Activated CD4-positive, alpha-beta T cell treated with anti-CD3 and anti-CD28 coated beads, Interleukin-2, amount 50 U/mL, for 1 hour (primary cell): ENCODE measurements at places on chromosomes 16 and 17.

GRCh38 chr16:78879011-78879410 is 721.5 kb downstream of the MAF start:
- no peak for DNase-seq

DNA sequence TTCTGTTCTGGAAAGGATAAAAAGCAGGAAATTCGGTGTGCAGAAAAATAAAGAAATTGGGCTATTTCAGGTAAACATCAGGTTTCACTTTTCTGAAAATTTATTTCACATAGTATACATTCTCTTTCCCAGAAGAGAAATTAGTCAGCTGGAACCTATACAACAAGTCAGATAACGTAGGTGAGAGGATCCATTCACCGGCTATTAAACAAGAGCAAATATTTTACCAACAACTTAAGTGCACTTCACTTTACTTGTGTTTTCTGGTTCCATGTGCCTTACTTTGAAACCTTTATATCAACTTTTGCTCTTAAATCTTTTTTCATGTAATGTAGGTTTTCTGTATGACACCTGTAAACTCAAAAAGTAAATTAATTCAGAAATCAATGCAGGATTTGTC is 839.7 kb downstream of the CDH11 start:
- DNase-seq = no peak

GRCh38 chr16:86577314-86577971 is 906 bp upstream of the FOXL1 start:
- no peak for DNase-seq

- DNase-seq = no peak
Observed at GRCh38 chr16:51049276-51049675, 101.8 kb downstream of the SALL1 start.

GRCh38 chr16:89122322-89122851 is 28.7 kb downstream of the ACSF3 start:
- peak; percentile 75 for DNase-seq

- DNase-seq = no peak
Observed at GRCh38 chr17:726271-726919, 6.0 kb upstream of the TLCD3A start.

DNA sequence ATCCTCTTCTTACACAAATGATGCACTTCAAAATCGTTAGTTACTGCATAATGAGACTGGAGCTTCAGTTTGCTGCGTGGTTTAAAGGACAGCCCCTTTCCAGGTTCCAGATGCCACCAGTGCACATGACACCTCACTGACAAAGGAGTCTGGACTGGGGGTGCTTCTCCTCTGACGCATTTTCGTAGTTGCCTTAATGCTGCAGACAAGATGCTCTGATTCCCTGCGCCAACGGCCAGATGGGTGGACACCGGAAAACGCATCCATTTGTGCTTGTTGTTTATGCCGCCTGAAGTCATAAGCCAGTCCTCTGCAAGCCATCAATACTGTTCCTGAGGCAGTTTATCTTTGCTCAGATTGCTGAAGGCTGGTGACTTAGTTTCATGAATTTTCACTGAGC is 16.0 kb downstream of the FBXO31 start:
- no peak for DNase-seq

DNA sequence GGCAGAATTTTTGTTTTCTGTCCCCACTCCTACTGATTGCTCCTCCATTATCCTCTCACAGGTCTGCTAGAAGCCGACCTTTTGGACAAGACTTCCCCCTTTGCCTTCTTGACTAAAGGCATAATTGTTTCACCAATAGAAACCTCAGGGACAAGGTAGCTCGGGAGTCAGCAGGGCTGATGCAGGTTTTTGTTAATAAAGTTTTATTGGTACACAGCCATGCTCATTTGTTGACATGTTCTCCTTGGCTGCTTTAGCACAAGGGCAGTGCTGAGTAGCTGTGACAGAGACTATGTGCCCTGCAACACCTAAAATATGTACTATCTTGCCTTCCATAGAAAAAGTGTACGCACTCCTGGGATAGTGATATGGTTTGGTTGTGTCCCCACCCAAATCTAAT is 271.6 kb downstream of the XYLT1 start:
- DNase-seq = no peak

GRCh38 chr17:45942284-45942683 is 47.9 kb downstream of the MAPT start:
- DNase-seq = no peak

DNA sequence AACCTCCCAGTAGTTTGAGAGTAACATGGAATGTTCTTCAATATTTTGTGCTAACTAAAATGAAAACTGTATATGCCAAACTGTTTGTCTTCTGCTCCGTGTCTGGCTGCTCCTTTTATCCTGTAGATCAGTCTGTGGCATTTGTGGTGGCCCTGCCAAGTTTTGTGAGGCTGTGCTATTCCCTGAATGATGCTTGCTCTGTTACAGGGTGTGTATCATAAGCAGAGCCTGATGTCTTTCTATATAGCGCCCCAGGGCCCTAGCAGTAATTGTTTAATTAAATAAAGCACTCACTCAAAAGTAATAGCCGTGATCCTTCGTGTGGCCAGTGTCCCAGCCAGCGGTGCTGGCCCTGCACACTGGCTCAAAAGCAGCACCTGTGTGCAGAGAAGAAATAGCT is 27.8 kb upstream of the NAT9 start:
- DNase-seq = no peak

DNA sequence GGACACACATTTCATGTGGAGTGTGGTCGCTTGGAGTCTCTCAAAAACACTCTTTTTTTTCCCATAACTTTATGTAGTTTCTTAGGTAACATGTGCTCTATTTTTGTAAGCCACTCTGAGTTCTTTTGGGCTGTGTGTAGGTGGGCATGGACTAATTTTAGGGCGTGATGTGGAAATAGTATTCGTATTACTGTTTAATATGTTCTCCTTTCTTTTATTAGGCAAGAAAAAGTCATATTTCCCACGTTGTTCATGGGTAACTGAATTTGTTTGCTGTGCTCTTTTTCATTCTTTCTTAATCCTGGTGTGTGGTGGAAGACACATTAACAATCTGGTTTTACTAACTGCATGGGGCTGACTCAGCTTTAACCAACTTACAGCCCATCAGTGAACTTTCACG is 27.4 kb downstream of the NDEL1 start:
- DNase-seq = no peak

DNA sequence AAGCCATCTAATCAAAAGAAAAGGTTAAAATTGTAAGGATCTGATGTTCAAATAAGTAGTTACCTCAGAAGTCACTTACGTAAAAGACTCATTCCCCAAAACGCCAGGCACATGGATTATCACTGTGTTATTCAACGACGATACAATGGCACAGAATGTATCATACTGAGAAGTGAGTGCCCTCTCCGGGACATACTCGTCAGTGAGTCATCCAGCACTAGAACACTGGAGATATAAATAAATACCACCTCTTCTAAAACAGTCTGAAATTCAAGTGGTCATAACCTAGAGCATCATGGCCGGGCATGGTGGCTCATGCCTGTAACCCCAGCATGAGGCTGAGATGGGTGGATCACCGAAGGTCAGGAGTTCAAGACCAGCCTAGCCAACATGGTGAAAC is 24.9 kb downstream of the USP31 start:
- no peak for DNase-seq

DNA sequence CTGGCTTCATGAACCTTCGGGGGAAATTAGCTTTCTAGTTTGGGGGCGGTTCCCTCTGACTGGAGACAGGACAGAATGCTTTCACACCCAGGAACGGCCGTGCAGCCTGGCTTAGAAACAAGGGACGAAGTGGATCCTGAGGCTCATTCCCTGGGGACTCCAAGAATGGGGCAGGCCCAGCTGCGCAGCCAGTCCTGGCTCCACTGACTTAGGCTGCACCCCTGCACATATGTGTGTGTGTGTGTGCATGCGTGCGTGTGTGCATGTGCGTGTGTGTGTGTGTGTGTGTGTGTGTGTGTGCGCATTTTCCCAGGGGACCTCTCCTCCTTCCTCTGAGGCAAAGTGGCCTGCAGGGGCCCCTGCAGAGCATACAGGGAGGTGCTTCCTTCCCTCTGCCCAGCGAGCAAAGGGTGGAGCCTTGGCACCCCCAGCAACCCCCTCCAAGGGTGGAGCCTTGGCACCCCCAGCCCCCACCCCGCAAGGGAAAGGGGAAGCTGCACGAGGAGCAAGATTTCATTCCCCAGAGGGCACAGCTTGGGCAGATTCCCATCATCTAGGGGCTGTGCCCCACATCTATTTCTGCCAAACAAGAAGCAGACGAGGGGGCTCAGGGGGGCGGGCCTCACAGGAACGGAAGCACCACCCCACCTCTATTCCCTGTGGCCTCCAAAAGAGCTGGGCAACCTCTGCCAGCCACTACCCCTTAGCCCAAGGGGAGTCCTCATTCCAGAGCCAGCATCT is 97.6 kb upstream of the CBX4 start:
- no peak for DNase-seq

GRCh38 chr17:68623811-68624210 is 22.6 kb upstream of the FAM20A start:
- DNase-seq = no peak

DNA sequence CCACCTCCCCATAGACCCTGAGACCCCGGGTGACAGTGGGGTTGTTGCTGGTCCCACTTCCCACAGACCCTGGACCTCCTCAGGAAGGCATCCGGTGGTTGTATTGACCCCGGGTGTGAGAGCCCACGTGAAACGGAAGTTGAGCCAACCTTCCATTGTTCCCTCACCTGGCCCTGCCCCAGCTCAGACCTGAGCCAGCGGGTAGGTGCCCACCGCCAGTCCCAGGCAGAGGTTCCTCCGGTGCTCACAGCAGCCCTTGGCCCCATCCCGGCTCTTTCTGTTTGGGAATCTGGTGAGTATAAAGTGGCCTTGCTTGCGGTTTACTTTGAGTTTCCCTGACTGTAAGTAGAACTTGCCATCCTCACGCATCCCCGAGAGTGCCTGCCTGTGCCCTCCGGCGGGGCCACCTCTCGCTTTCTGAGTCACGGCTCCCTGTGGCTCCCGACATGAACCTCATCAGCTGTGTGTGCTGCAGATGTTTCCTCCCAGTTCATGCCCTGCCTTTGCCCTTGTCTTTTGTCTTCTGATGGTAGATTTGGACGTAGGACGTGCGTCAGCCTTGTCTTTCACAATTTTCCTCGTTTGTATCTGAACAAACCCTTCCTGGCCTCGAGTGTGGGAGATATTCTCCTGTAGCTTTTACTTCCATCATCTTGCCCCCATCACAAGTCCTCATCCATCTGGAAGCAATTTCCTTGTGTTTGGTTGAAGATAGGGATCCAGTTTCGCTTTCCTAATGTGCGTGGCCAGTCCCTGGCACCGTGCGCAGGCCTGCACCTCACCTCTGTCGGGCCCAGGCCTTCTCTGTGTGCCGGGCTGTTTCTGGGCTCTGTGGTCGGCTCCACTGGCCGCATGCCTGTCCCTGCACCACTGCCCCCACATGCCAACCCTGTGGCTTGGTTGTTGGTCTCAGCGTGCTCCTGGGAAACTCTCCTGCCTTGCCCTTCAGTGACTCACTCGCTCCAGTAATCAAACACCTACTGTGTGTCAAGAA is 76.0 kb downstream of the METRNL start:
- DNase-seq = no peak
